ENCODE measurements at places on chromosomes 7 and 10.

GRCh38 chr7:158811461-158811860 is 17.8 kb downstream of the ESYT2 start:
- DNase-seq = no peak

DNA sequence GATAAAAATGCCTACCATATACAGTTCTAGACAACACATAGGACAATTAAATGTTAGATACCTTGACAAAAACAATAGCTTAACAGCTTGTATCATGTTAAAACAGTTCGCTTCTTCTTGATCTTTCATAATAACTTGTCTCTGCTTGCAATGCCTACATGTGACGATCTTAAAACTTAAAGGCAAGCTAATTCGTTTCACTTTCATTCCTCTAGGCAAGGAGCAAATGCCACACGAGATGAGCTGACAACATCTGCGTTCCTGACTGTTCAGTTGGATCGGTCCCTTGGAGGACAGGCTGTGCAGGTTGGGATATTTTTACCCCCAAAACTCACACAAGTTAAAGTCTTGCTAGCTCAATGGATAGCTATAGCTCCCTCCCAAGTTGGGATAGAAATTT is 51.6 kb upstream of the ARL4A start:
- DNase-seq = no peak

DNA sequence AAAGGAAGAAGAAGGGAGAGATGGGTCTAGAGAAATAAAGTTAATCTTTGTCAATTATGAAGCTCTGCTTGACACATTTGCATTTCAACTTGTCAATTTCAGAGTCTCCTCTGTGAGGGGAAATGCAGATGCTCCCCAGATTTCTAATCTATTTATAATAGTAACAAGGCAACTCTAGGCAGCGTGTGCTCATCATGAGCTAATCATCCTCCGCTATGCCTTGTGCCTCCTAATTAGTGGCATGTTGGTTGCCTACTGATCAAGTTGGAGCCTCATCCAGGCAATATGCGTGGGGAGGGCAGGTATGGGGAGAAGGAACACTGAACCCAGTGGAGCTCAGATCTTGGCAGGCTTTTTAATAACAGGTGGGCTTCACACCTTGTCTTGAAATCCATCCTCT is 628.6 kb downstream of the SORCS3 start:
- no peak for DNase-seq

DNA sequence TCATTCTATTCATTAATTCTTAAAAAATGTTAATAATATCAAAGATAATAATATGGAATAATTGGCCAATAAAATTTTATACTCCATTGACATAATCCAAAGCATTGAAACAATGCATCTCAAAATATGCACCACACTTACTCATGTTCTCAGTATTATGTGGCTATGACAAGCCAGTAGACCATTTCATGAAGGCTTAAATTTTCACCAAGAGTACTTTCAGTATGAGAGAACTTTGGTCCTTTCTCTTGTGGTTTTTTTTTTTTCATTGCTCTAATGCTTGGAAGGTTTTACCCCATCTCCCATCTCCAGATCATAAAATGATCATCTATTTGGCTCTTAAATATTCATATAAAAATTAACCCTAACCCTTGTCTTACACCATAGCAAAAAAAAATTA is 45.5 kb upstream of the TMEM140 start:
- DNase-seq = no peak
